ENCODE measurements at places on chromosomes 12 and 14. TPM values are rescaled to one million over a fixed set of nuclear protein-coding genes. Genes with fewer than 3 reads are reported as not detected.

SMIM41 gene
- total RNA-seq, result 0.31 TPM

DNA sequence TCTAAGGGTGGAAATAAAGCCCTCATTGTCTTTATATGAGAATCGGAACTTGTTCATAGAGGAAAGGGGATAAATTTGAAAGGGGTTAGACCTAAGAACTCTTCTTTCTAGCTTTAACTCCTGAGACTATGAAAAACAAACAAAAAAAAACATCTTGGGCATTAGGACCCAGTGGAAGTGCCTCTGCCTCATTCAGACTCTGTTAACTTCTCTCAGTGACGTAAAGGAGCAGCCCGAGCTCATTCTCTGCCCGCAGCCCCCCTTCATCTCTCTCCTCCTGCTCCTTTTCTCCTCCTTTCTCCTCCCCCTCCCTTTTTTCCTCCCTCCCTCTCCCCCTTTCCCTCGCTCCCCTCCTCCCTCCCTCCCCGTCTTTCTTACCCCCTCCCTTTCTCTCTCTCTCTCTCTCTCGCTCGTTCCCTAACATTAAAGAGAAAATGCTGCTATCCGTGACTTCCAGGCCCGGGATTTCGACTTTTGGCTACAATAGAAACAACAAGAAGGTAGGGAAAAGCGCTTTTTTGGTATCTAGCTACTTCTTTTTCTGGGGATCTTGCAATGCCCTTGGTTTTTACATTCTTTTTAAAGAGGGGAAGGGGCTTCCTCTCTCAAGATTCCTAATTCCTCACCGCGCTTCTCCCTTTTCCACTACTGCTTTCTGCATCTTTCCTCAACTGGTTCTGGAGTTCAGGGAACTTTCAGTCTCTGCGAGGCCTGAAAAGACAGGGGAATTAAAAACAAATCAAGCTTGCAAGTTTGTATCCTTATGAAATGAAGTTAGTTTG is at the start of gene RBMS2:
Gene RBMS2 (plus strand): TSS at position 231 of the 782 bp plus-strand sequence. CDS start 204 bp downstream, at position 435.
- peak within 1 kb of the TSS; percentile 84 for H3K4me3 ChIP-seq
- H3K4me1 ChIP-seq, result peaks cover 2% of the 10 kb centered on the region
- no peaks in the 10 kb centered on the region for H3K27me3 ChIP-seq
- DNase-seq, result peak; percentile 73
- H3K36me3 ChIP-seq, result no peaks in the 10 kb centered on the region

DNA sequence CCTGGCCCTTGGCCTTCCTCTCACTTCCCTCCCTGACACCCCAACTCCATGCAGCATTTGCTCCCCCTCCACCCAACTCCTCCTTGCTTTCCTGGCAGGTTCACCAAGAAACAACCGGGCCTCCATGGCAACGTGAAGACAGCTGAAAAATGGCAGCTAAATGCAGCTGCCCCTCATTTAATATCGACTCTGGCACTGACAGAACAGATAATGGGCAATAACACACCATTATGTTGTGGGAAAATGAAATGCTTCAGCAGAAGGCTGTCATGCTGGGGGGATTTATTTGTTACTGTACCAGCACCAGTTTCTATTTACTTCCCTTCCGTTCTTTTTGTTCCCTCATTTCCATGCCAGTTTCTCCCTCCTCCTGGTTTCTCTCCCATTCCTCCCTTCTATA is 440.8 kb downstream of the NRXN3 start:
- no peak overlapping the region for H3K4me3 ChIP-seq
- H3K27ac ChIP-seq, result no peak overlapping the region
- DNase-seq, result no peak
- H3K4me1 ChIP-seq, result no peaks in the 10 kb centered on the region
- H3K36me3 ChIP-seq, result no peaks in the 10 kb centered on the region

DNA sequence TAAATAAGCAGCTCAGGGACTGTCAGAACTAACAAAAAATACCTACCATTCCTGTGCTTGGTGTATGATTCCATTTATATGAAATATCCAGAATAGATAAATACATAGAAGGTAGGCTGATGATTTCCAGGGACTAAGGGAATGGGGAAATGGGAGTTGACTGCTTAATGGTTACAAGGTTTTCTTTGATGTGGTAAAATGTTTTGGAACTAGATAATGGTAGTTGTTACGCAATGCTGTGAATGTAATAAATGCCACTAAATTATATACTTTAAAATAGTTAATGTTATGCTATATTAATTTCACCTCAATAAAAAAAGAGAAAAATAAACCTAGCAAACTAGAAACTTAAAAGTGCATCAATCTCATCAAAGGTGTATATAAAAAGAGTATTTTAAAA is 41.1 kb downstream of the CEP83 start:
- H3K27ac ChIP-seq, result no peak overlapping the region
- DNase-seq, result no peak
- no peak overlapping the region for H3K4me3 ChIP-seq
- no peaks in the 10 kb centered on the region for H3K27me3 ChIP-seq
- H3K4me1 ChIP-seq, result no peaks in the 10 kb centered on the region

DNA sequence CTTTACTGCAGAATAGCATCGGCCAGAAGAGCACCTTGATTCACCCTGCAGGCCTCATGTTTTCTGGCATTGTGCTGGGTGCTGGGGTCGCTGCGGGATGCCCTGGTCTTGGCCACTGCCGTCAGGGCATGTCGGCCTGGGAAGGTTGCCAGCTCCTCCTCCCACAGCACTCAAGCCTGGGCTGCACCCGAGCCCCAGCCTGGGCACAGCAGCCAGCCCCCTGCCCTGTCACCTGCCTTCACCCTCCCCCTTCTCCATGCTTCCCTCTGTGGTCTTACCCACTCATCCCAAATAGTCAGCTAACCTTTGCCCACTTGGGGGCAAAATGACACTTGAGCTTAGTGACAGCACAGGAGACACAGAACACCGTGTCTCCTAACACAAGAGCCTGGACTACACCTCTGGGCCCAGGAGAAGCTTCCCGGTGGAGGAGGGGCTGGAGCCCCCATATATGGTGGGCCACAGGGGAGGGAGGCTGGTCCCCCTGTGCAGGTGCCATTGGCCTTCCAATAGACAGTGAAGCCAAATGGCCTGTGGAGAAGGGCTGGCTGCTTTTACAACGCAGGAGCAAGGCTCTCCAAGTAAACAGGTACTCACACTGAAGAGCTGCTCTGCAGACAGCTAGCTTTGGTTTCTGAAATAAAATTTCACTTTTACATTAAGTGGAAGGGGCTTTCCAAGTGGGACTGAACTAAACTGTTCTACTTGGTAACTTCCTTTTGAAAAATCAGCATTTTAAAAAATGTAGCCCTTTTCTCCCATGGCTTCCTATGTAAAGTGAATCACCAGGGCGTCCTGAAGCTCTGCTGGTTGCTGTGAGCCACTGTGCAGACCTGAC is 51.2 kb upstream of the AMN start:
- H3K27ac ChIP-seq, result no peak overlapping the region
- no peak overlapping the region for H3K4me3 ChIP-seq
- DNase-seq, result no peak
- H3K36me3 ChIP-seq, result no peaks in the 10 kb centered on the region
- no peaks in the 10 kb centered on the region for H3K27me3 ChIP-seq
- no peaks in the 10 kb centered on the region for H3K4me1 ChIP-seq

- H3K4me1 ChIP-seq, result no peaks in the 10 kb centered on the region
- H3K27ac ChIP-seq, result no peak overlapping the region
- no peaks in the 10 kb centered on the region for H3K27me3 ChIP-seq
- H3K4me3 ChIP-seq, result no peak overlapping the region
Measured at GRCh38 chr14:23433457-23433856, 2.0 kb downstream of the MYH7 start.

GRCh38 chr12:24919346-24920001 is 29.4 kb downstream of the BCAT1 start:
- H3K27me3 ChIP-seq, result no peaks in the 10 kb centered on the region
- no peaks in the 10 kb centered on the region for H3K36me3 ChIP-seq
- H3K4me3 ChIP-seq, result no peak overlapping the region
- H3K4me1 ChIP-seq, result no peaks in the 10 kb centered on the region
- H3K27ac ChIP-seq, result no peak overlapping the region

DNA sequence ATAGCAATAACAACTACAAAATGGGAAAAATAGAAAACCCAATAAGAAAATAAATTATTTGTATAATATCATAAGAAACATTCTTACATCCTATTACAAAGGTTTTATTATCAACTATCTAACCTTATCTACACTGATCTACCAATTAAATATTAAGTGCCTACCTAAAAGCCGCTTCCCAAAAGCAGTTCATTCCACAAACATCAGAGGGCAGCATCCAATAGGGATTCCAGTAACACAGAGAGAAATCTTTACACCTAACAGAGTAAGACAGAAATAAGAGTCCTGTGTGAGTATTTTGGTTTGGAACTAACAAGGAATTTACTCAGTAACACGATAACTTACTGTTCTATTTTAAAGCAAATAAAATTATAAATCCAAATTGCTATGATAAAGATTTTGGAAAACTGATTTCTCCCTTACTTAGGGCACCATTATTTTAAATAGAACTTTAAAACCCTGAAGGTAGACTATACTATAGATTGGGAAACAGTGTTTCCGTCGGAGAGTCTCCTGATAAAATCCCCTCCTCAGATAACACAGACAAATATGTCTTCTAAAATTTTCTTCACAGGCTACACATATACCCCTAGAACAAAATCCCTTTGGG is 15.0 kb downstream of the GXYLT1 start:
- H3K36me3 ChIP-seq, result no peaks in the 10 kb centered on the region
- H3K4me3 ChIP-seq, result no peak overlapping the region
- DNase-seq, result no peak
- no peak overlapping the region for H3K27ac ChIP-seq
- H3K4me1 ChIP-seq, result peaks cover 6% of the 10 kb centered on the region

DNA sequence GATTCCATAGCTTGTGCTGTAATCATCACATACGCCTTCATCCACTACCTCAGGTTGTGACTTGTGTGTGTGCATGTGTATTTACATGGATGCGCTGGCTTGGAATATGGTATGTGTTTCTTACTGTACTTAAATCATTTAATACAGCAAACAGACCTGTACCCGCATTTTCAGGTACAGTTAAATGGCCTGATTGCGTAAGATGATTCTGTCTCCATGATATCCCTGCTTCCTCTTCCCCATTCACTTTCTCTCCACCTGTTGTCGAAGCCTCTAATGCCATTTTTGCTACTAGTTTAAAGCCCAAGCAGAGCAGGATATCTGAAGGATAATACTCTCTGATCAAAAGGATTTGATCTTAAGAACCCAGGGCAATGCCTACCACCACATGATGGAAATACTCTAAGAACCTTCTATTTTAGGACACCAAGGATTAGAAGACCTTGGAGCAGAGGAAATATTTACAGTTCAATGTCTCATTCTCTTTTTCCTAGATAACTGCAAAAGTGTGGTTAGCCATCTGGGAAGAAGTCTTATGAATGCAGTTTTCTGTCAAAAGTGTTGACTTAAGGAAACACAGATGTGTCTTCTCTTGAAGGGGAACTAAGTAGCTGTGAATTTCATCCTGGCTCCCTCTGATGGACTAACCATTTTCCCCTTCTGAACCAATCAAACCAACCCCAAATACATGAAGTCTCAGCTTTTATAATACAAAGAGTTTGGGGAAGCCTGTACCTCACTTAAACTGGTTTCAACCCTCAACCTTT is 78.7 kb downstream of the HELB start:
- no peaks in the 10 kb centered on the region for H3K36me3 ChIP-seq
- H3K27ac ChIP-seq, result no peak overlapping the region
- DNase-seq, result no peak
- no peaks in the 10 kb centered on the region for H3K4me1 ChIP-seq
- H3K4me3 ChIP-seq, result no peak overlapping the region

DNA sequence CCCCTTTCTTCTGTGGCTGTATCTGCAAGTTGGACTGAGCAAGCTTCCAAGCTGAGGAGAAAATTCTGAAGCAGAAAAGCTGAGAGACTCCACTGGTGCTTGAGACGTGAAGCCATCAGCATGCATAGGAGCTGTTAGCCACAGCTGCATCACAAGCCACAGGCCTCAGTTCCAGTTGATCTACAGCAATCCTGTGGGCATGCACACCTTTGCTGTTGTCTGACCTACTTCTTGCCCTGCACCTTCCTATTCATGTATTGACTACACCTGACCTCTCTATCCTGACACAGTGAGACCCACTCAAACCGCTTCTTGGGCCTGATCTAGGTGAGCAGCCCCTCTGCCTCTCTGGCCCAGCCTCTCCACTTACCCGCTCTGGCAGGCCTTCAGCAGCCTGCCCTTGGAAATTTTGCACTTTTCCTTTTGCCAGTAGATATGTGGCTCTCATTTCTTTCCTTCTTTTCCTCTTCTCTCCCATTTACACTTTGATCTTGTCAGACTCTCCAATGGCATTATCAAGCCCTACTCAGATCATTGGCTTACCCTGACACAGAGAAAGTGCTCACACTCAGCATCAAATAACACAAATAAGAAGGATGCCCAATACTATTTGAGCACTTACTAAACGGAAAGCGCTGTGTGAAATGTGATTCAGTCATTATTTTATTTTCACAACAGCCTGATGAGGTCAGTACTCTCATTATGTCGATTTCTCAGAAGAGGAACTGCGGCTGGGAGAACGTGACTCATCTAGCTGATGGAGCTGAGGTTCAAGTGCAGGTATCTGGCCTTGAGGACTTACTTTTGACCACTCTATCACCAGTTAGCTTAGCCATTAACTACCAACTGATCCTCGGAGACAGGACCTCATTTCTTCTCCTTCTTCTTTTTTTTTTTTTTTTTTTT is 21.9 kb upstream of the PTGR2 start:
- H3K27me3 ChIP-seq, result no peaks in the 10 kb centered on the region
- peaks cover 7% of the 10 kb centered on the region for H3K4me1 ChIP-seq
- DNase-seq, result no peak

GRCh38 chr12:124294780-124295341 is at the start of gene RFLNA:
Gene RFLNA (plus strand): TSS chr12:124295093. CDS start chr12:124295430, 337 bp downstream.
- peaks cover 36% of the 10 kb centered on the region for H3K27me3 ChIP-seq
- no peak within 1 kb of the TSS for H3K27ac ChIP-seq
- no peaks in the 10 kb centered on the region for H3K36me3 ChIP-seq
- no peak for DNase-seq
- peaks cover 23% of the 10 kb centered on the region for H3K4me1 ChIP-seq

GRCh38 chr14:61177279-61178225 is 103.6 kb downstream of the TMEM30B start:
- no peaks in the 10 kb centered on the region for H3K27me3 ChIP-seq
- H3K4me3 ChIP-seq, result no peak overlapping the region
- no peaks in the 10 kb centered on the region for H3K36me3 ChIP-seq
- H3K27ac ChIP-seq, result no peak overlapping the region
- no peak for DNase-seq

SERPINA5 gene
- total RNA-seq, result 1.9 TPM

DNA sequence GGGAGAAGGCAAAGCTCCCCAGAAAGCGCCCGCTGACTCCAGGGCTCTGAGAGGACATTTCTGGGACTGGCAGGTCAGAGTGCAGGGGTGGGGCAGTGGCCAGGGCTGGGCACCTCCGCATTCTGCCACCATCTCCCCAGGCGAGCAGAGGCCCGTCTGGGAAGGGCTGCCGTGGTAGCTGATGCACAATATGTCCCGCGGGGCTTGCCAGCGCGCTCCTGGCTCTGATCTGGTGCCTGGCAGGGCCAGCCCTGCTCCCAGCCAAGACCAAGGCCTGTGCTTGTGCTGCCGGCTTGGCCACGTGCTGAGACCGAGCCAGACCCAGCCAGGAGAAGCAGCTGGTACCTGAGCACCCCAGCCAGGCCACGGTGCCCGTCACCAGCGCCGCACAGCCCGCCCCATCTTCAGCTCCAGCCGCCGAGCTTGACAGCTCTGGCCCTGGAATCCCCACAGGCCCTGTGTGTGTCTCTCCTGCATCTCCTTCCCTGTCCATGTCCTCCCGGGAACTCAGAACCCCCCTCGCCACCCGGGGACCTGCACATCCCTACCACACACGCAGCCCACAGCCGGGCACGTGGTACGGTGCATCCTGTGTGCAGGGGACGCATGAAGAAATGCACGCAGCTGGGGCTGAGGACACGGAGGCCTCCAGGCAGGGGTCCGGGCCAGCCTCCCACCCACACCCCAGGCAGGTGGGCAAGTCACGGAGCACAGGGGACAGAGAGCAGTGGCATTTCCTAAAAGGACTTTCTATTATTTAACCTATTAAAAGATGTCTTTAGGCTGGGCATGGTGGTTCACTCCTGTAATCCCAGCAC is 68.6 kb upstream of the C14orf180 start:
- no peak overlapping the region for H3K27ac ChIP-seq
- H3K4me1 ChIP-seq, result no peaks in the 10 kb centered on the region
- no peaks in the 10 kb centered on the region for H3K27me3 ChIP-seq
- H3K4me3 ChIP-seq, result no peak overlapping the region

HNRNPC gene
- 1,207 TPM for total RNA-seq

Measured in H1 (cell line).